D341Med (cell line): ENCODE measurements at places on chromosomes 4 and X.

GRCh38 chr4:54440394-54441136, 211.5 kb downstream of the PDGFRA start:
- DNase-seq, result no peak

GRCh38 chr4:1365271-1366178, 18.5 kb downstream of the UVSSA start:
- DNase-seq, result no peak

- no peak for DNase-seq
These were observed 54.4 kb downstream of the NBDY start for GRCh38 chrX:56783450-56783831.

DNA sequence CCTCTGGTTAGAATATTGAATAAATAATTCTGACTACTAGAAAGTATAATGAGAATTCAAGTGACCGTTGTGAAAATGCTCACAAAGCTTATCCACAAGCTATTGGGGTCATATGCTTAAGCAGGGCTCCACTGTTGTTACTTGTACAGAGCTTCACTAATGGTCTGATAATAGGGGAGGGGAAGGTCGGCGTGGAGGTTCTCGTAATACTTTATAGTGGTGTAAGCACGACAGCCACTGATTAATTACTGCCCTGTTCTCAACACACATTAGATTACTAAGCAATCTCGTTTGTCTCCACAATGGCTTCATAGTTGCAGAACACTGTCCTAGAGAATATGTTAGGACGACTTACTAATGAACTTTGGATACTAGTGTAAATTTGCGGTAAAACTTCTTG, 11.6 kb downstream of the UNC5C start:
- no peak for DNase-seq

DNA sequence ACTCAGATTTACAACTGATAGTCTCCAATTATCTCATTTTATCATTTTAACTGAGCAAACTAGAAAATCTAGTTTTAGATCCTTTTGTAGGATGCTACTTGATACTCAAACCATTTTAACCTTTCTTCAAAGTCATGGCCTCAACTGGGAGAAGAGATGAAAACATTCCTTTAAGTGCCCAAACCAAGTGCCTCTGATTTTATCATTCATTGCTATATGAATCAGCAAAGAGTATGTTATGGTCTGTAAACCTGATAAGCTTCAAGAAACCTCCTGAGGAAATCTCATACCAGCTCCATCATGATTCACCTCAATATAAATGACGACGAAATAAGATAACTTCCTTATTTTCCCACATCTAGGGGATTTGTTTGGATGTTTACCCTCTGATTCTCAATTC, 119.9 kb downstream of the FAM13A start:
- no peak for DNase-seq

GRCh38 chr4:158067646-158068045, 105.2 kb downstream of the GASK1B start:
- DNase-seq, result no peak

- DNase-seq, result no peak
These were observed 139.7 kb downstream of the LRBA start for GRCh38 chr4:150875367-150875766.

GRCh38 chrX:108132876-108133275, 41.3 kb downstream of the ATG4A start:
- no peak for DNase-seq

- no peak for DNase-seq
These were observed 62.0 kb downstream of the HTRA3 start for GRCh38 chr4:8331575-8331955.

DNA sequence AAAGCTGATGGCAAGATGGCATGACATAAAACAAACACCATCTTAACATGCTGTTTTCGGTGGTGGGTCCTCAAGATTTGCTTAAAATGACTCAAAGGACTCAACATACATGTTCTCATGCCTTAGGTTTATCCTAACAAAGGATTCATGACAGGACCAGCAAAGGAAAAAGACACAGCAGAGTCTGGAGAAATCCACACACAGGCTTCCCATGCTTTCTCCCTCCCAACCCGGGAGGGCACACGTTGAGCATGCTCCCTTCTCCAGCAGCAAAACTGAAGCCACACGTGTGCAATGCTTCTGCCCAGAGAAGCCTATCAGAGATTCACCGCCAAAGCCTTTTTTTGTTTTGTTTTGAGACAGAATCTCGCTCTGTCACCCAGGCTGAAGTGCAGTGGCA, 39.9 kb downstream of the SAT1 start:
- no peak for DNase-seq

DNA sequence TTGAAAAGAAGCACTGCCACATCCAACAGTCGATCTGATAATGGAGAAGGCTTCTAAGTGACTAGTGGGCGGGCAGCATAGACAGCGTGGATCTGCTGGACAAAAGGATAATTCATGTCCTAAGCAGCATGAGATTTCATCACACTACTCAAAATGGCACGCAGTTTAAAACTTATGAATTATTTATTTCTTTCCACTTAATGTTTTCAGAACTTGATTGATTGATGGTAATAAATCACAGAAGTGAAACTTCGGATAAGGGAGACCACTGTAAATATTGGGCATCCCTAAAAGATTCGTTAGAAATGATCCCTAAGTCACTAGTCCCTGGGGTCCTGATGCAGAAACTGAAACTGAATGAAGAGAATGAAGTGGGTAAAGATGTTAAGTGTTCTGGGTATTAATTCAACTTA, 93.0 kb upstream of the ANK2 start:
- DNase-seq, result no peak

DNA sequence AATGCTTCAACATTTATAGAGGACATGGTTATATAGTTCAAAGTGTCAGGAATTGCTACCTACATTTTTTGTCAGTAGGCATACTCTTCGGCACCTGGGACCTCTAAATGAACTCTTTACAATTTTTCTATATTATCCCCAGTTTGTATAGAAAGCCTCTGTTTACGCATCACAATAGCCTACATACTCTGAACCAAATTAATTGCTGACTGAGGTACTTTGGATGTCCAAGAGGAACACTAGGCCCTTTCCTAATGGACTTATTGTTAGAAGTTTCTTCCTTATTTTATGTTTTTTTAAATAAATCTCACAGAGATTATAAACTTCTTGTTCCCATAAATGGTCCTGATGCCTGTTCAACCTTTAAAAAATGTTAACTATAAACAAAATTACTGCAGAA, 8.4 kb upstream of the AFF2 start:
- no peak for DNase-seq

- DNase-seq, result peak; percentile 34
These were observed 1.1 kb downstream of the PCDH19 start for GRCh38 chrX:100408713-100409609.
